ENCODE measurements at places on chromosomes 12 and 14. TPM values are rescaled to one million over a fixed set of nuclear protein-coding genes. Genes with fewer than 3 reads are reported as not detected.

The GLT1D1 gene
- polyA plus RNA-seq, result 25.4 TPM

DNA sequence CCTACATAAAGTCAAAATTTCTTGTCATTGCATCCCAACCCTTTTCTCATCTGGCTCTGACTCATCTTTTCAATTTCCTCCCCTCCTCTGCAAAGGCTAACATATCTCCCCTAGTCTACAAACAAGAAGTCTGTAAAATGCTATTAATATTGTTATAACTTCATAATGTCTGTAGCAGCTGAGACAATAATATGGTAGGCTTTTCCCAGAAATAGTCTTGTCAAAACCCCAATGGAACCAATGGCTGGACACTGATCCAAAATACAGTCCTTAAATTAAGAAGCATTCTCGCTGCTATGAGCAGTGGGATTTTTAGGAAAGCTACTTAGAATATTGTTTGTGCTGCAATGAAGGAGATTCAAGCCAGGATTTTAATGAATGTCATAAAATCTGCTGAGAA lies 131.4 kb downstream of the KLHL28 start:
- H3K36me3 ChIP-seq, result no peaks in the 10 kb centered on the region
- no peaks in the 10 kb centered on the region for H3K27me3 ChIP-seq
- DNase-seq, result no peak
- no peak overlapping the region for H3K27ac ChIP-seq
- no peak overlapping the region for H3K4me3 ChIP-seq

DNA sequence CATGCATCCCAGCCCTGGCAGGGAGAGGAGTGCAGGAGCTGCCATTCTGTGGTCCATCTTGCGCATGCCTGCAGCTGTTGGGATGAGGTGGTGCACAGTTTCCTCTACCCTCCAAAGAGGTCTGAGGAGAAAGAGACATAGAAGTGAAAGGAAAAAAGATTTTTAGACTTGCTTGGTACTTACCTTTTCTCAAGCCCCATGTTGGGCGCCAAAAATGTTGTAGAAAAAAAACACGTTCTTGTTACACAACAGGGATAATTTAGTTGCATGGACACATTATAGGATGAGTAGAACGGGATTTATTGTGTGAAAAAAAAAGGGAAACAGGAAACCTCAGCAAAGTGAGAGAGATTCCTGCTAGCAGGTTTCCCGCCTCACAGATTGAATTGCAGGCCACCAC lies 244.4 kb upstream of the GARIN2 start:
- H3K4me1 ChIP-seq, result no peaks in the 10 kb centered on the region
- H3K27me3 ChIP-seq, result no peaks in the 10 kb centered on the region

The PMEL gene
- polyA plus RNA-seq, result 1.1 TPM

DNA sequence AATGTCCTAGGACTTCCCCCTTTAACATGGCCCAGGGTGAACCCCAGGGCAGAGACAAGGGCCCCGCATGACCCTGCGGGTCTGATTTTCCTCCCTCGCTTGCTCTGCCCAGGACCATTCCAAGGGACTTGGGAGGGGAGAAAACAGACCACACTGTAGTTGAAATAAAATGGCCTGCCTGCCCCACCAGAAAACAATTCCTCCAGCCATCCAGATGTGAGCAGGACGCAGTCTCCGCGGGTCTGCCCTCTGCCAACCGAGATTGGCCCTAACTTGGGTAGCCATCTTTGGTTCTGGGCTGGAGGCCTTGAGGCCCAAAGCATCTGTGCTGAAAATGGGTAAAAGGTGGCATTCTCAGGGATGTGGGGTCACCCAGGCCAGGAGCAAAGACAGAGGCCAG lies 75.5 kb downstream of the RFLNA start:
- DNase-seq, result no peak
- H3K4me1 ChIP-seq, result peaks cover 3% of the 10 kb centered on the region
- no peaks in the 10 kb centered on the region for H3K27me3 ChIP-seq
- peak overlapping the region; percentile 90 for H3K27ac ChIP-seq
- peaks cover 3% of the 10 kb centered on the region for H3K36me3 ChIP-seq

GRCh38 chr12:63164911-63165310 lies 13.9 kb upstream of the AVPR1A start:
- no peaks in the 10 kb centered on the region for H3K27me3 ChIP-seq
- H3K4me3 ChIP-seq, result no peak overlapping the region
- no peak for DNase-seq
- H3K36me3 ChIP-seq, result no peaks in the 10 kb centered on the region

DNA sequence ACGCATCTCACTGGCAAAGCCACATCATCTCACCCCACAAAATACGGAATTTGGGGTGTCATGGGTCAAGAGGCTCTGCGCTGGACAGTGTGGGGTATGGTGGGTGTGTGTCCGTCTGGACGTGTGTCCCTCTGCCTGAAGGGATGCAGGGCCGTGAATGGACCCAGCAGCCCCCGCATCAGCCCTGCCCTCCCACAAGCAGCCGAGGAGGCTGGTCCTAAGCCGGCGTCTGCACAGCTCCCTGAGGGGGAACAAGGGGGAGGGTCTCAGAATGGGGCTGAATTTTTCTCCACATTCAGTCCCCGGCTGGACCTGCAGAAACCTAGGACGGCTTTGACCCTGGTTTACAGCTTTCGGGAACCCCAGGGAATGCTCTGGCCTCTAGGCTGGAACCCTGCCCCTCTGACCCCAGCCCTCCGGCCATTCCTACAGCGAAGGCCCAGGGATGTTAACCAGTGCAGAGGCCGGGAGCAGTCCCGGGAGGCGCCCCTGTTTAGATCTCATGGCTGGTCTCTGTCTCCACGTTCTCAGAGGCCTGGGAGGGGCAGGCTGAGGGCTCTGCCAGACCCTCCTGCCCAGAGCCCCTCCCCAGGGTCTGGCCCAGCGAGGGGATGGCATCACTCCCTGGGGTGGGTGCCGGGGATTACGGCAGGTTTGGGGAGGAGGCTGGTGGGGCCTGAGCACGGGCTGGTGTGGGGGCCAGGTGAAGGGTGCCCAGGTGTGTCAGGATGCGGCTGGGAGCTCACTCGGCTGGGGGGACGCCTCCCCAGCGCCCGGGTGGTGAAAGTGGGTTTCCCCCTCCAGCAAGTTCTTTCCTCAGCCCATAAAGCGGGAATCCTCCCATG lies 156.5 kb upstream of the C14orf180 start:
- no peak for DNase-seq
- H3K36me3 ChIP-seq, result no peaks in the 10 kb centered on the region
- no peaks in the 10 kb centered on the region for H3K27me3 ChIP-seq
- peaks cover 7% of the 10 kb centered on the region for H3K4me1 ChIP-seq
- H3K27ac ChIP-seq, result no peak overlapping the region

DNA sequence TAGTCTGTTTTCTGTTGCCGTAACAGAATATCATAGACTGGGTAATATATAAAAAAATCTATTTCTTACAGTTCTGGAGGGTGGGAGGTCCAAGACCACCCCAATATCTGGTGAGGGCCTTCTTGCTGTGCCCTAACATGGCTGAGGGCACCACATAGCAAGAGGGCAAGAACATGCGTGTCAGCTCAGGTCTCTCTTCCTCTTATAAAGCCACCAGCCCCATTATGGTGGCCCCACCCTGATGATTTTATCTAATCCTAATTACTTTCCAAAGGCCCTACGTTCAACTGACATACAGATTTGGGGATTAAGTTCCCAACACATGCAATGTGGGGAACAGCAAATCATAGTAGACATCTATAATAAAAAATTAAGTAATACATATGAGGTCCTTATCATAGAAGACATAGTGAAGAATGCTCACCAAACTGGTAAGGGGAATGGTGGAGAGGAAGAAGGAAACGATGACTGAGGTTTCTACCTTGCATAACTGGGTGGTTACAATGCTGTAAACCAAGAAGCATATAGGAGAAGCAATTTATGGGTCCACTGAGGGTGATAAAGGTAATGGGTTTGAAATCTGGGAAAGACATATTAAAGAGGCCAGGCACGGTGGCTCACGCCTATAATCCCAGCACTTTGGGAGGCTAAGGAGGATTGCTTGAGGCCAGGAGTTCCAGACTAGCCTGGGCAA lies 27.0 kb downstream of the BTBD7 start:
- DNase-seq, result no peak
- no peak overlapping the region for H3K27ac ChIP-seq
- H3K36me3 ChIP-seq, result no peaks in the 10 kb centered on the region

DNA sequence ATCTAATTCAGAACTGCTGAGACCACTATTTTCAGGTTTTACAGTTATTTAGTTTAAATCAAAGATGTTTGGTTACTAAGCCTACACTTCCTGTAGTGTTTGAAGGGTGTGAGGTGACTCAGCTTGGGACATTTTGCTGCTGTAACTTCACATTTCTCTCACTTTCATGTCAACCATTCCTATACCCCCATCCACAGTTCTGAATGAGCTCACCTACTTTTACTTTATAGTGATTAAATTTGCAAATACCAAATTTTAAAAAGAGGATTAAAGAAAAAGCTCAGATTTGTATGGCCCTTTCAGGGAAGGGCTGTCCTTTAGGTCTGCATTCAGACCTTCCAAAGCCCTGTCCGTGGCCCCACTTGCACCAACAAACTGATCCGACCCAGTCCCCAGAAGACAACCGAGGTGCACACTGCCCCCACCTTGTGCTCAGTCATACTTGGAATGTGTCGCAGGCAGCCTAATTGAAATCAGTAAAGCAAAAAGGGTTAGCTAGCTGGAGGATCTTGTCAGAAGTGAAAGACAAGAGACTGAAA lies 174.4 kb downstream of the MON2 start:
- no peak for DNase-seq
- H3K4me3 ChIP-seq, result no peak overlapping the region
- H3K4me1 ChIP-seq, result no peaks in the 10 kb centered on the region
- H3K27me3 ChIP-seq, result no peaks in the 10 kb centered on the region
- no peaks in the 10 kb centered on the region for H3K36me3 ChIP-seq

DNA sequence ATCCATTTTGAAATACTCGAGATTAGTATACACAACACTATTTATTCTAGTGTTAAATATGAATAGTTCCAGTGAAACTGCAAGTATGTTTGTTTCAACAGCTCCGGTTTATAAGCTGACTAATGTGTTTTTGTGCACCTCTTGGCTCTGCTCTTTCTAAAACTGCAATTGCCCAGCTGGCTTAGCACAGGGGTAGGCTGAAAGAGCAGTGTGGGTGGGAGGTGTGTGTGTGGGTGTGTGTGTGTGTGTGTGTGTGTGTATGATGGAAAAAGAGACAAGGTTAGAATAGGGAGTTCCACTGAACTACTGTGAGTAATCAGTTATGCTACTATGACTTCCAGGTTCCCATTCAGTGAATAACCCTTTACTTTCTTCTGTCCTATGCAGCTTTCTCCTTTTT lies 37.8 kb upstream of the DDHD1 start:
- H3K27me3 ChIP-seq, result no peaks in the 10 kb centered on the region
- H3K36me3 ChIP-seq, result no peaks in the 10 kb centered on the region
- no peak overlapping the region for H3K27ac ChIP-seq

The SSTR1 gene
- 1.6 TPM for polyA plus RNA-seq
